ENCODE measurements at places on chromosomes 2 and 18.

DNA sequence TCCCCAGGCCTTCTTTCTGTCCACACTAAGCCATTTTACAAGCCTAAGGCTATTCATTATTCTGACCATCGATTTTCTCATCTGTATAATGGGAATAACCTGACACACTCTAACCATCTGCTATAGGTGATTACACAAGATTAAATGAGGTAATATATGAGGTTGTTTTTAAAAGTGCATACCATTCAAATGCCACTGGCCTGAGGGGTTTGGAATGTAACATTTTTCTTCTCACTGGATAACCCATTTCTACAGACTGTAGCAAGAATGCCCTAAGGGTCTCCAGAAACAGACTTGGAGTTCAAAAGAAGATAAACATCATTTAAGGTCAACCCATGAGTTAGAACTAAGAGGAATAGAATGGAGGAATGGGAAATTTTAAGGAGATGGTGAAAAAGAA is 111.7 kb upstream of the SETBP1 start:
- DNase-seq = no peak

- peak; percentile 39 for DNase-seq
Measured at GRCh38 chr2:209556354-209556961, 132.6 kb downstream of the MAP2 start.

DNA sequence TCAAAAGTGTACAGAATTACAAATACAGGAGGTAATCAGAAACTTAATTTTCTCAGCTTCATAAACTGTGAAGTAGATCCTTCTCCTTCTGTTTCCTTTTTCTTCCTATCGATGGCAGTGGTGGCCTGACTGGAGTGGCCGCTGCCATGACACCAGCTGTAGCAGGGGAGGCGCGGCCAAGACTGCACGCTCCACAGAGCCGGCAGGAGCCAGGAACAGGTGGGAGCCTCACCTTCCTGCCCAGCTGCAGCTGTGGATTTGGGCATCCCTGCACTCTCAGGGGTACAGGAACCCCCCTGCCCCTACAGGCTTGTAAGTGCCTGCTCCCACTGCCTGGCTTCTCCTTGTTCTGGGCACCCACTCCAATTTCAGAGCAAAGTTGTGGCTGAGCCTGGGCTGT is 76.1 kb downstream of the EPB41L3 start:
- DNase-seq = no peak

GRCh38 chr2:195622966-195623365 is 34.1 kb upstream of the SLC39A10 start:
- no peak for DNase-seq
